ENCODE measurements at places on chromosomes 6 and 20.

DNA sequence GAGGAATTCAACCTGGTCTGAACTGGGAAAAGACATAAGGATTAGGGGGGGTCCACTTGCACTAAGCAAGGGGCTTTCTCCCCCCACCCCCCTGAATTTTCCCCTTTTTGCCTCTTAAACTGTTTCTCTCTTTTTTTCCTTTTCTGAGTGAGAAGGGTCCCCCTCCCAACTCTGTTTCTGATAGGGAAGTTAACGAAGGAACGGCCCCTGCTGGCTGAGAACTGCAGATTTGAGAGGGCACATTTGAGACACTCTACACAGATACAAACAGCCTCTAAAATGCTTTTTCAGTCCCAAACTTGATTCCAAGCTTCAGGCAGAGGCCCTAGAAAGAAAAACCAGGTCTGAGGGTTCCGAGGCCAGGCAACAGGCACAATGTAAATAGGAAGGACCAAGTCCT is 91.7 kb downstream of the JARID2 start:
- no peak for DNase-seq

GRCh38 chr6:14231501-14232280 is 114.1 kb downstream of the CD83 start:
- DNase-seq, result no peak

GRCh38 chr6:146859795-146860495 is 261.2 kb downstream of the ADGB start:
- no peak for DNase-seq

DNA sequence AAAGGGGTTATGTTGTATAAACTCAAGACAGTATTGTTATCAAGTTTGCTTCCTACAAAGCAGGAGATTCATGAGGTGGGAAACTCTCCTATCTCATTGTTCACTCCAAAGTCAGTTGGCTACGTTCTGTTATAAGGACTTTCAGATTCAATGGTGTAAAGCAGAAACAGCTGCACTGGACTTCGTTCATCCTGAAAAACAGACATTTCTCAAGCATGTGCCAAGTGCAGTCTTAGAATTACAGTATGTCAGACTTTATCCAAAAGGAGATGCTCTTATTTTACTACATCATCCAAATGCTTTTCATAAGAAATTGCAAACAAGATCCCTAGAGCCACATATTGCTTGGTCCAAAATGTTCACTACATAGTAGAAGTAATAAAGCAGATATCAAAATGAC is 14.9 kb downstream of the COL21A1 start:
- no peak for DNase-seq

GRCh38 chr6:56954403-56955170 is at the start of gene BEND6:
Gene BEND6 (plus strand): TSS chr6:56955107. CDS start chr6:56981811, 26,704 bp downstream.
- peak; percentile 14 for DNase-seq

- no peak for DNase-seq
These were observed 52.8 kb downstream of the FKBP5 start for GRCh38 chr6:35635601-35636597.

DNA sequence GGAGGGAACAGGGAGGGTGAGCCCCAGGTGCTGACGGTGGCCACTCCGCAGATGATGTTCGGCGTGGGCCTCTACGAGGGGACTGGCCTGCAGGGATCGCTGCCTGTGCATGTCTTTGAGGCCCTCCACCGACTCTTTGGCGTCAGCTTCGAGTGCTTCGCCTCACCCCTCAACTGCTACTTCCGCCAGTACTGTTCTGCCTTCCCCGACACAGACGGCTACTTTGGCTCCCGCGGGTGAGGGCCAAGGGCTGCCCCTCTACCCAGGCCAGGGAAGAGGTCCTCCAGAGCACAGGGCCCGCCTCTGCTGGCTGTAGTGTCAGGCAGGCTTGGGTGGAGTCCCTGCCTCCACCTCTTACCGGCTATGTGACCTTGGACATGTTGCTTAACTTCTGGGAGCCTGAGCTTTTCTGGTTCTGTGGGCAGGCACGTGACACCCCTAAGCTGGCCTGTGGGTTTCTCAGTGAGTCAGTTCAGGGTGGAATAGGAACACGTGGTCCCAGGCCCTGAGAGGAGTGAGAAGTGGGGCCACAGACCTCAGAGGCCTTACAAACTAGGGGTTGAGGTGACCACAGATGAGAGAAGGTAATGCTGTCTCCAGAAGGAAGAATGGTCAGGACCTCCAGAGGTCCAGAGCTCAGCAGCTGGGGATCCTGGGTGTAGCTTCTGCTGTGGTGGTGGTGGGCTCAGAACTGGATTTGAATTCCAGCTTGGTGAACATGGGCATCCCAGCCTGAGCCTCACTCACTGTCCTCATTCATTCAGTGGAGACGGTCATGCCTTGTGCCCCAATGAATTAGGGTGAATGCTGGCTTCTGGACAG is 11.9 kb downstream of the PCIF1 start:
- no peak for DNase-seq

DNA sequence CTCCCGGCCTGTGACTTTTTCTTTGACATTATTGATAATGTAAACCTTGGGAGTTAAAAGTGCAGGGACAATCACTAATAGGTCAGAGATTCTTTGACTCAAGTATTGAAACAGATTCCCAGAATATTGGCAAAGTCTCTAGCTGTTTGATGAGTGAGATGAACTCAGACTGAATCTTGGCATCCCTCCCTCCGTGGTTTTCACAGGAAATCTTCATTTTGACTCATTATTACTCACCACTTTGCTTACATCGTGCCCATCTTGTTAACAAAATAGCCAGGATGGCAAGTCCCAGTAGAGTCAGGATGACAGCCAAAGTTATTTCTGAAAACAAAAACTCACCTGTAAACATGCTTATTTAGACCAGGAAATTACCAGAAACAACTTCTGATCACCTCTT is 2.0 kb downstream of the TSBP1 start:
- no peak for DNase-seq

GRCh38 chr6:46440141-46440540 is 51.1 kb downstream of the RCAN2 start:
- no peak for DNase-seq

DNA sequence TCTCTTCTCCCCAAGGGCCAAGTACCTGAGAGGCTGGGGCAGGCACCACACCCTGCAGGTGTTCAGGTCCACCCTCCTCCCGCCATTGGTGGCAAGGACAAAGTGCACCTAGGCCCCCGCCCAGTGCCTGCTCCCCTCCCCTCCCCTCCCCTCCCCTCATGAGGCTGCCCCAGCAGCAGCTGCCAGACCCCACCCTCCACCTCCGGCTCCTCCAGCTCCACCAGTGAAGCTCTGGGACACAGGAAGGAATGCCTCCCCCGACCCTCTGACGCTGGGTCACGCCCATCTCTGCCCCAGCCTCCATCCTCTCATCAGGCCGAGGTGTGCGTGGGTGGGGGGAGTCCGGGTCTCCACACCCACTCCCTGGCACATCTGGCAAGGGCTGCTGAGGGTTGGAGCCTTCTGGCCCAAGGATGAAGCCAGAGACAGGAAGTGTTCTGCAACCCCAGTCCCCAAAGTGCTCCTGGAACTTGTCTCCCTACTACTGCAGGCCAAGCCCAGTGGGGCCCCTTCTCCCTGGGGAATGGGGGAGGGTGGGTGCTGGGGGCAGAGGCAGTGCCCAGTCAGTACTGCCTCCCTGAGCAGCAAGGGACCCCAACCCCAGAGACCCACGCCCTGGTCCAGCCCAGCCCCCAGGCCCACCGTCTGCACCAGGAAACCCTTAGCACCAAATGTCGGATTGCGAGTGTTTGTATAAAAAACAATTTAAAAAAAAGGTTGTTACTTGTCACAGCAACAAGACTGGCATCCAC is 1.6 kb upstream of the UCKL1 start:
- no peak for DNase-seq

GRCh38 chr20:46347841-46348803 is 39.8 kb upstream of the CDH22 start:
- DNase-seq, result no peak

DNA sequence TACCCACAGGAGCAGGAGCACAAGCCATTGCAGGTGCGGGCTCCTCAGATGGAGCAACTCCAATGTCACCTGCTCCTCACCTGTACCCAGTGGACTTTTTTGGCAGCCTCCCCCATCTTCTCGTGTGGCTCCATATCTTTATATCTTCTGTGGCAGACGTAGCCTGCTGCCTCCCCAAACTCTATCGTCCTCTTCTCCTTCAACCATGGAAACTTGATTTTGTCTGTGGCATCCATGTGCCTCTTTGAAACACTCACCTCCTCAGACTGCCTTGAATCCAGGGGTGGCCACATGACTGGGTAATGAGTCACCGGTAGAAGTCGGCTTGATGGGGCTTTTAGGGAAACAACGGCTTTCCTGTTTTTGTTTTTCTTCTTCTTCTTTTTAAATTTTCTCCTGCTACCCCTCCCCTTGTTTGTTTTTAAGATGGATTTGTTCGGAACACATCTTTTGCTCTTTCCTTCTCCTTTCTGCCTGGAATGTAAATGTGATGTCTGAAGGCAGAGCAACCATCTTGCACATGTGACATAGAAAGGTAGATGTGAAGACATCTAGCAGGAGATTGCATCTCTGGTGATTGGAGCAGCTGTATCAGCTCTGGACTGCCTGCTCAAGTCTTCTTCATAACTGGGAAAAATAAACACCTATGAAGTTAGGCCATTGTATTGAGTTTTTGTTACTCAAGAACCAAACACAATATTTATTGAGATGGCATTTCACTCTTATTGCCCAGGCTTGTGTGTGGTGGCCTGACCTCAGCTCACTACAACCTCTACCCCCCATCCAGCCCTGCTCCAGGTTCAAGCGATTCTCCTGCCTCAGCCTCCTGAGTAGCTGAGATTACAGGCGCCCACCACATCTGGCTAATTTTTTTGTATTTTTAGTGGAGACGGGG is 69.9 kb upstream of the DDR1 start:
- no peak for DNase-seq

DNA sequence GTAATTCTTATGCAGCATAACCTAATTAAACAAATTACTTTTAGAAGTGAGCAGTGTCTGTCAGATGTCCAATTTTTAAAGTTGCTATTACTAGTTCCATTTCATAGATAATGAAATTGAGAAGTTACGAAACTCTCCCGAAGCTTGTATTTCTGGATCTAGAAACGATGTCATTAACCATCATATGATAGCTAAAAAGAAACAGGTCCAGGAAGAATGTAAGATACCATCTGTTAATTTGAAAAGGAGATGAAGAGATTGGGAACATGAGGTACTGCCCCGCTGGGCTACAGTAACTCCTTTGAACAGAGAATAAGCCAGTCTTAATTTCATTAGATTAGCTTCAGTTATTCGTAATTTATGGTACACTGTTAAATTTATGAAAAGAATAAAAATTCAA is 47.5 kb upstream of the TMX4 start:
- no peak for DNase-seq

DNA sequence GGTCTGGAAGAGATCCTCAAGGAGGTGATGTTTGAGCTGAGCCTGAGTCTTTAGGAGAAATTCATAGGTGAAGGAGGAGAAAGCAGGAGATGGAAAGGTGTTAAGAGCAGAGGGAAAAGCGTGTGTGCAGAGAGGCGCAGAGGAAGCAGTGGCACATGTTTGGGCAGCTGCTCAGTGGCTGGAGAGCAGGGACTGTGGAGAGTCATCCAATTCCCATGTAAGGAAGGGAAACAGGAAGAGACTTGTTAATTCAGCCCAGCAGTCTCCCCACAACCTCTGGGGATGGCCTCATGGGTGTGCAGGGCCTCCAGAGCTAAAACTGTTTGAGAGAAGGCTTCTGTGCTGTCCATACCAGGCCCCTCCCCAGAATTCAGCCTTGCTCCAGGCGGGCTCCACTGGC is 16.2 kb downstream of the AAR2 start:
- DNase-seq, result no peak

DNA sequence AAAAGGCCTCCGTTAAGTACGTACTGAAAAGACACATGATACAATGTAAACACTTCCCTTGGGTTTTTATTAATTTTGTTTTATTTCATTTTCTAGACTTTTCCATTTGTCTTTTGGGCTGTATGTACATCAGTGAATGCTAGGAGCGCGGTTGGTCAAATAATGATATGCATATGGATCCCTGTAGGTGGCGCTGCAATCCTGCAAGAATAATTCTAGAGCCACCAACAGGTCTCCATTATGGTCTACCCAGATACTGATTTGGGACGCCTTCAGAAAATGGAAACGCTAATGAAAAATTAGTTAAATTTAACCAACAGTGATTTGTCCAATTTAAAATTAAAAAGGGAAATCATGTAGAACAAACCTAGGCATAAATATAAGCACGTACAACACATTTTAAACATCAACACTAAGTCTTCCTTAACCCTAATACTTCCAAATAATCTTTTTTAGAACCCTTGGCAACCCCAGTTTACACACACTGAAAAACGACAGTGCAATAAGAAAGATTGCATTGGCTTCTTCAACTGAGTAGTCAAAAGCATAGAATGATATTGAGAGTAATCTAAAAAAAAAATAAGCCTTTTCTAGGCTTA is 433.5 kb downstream of the RFPL4B start:
- DNase-seq, result peak; percentile 83

DNA sequence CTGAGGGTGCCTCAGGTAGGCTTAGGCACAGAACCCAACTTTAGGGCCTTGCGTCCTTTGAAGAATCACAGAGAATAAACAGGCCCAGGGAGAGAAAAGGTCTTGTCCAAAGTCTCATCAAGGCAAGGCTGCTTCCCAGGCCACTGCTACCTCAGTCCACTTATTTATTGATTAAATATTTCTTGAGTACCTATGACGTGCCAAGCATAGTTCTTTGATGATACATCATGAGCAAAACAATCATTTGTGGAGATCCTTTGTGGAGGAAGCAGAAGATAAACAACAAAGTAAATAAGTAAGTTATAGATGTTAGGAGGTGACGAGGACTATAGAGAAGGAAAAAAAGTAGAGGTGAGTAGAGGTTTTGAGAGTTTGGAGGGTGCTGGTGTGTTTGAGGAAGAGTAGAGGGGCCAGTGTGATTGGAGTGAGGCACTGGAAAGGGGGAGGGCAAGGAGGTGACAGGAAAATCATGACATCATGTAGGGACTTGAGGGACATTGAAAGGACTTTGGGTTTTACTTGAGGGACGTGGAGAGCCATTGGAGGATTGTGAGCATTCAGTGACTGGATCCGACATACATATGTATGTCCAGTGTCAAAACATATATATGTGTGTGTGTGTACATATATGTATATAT is 14.1 kb upstream of the CHMP4B start:
- no peak for DNase-seq

DNA sequence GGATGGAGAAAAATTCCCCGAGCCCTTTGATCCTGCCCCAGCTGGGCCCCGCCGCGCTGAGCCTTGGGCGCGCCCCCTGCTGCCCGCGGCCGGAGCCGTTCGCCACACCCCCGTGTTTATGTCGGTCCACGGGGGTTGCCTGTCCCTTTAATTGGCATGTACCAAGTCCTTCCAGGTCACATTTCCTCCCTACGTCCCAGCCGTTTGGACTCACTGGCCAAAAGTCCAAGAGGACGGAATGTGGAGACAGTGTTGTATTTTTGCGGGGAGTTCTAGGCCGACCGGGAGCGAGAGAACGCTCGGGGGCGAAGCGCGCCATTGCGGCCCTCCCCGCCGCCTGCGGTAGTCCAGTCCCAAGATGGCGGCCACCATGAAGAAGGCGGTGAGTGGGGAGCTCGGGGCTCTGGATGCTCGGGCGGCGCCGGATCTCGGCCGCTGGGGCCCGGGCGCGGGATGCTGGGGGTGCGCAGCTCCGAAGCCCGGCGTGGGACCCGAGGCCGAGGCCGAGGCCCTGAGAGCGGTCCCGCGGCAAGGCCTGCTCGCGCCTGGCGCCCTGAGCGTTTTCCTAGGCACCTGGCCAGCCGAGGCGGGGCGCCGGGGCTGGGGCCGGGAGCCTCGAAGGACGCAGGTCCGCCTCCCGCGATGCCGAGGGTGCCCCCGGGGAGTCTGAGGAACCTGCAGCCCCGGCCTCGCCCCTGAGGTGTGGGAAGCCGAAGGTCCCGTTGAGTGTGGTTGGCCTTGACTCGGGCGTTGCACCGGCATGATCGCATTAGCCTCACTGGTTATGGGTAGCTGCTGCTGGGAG is at the start of gene PFDN4:
PFDN4 (plus strand) TSS at position 345 of the 805 bp plus-strand sequence; CDS start at position 359, 14 bp downstream.
- DNase-seq, result peak; percentile 85
